Cortex of kidney (tissue), 1 donor: ENCODE measurements at places on chromosomes 6 and 20.

GRCh38 chr6:5778317-5778857 lies 228.3 kb downstream of the NRN1 start:
- no peak for DNase-seq

DNA sequence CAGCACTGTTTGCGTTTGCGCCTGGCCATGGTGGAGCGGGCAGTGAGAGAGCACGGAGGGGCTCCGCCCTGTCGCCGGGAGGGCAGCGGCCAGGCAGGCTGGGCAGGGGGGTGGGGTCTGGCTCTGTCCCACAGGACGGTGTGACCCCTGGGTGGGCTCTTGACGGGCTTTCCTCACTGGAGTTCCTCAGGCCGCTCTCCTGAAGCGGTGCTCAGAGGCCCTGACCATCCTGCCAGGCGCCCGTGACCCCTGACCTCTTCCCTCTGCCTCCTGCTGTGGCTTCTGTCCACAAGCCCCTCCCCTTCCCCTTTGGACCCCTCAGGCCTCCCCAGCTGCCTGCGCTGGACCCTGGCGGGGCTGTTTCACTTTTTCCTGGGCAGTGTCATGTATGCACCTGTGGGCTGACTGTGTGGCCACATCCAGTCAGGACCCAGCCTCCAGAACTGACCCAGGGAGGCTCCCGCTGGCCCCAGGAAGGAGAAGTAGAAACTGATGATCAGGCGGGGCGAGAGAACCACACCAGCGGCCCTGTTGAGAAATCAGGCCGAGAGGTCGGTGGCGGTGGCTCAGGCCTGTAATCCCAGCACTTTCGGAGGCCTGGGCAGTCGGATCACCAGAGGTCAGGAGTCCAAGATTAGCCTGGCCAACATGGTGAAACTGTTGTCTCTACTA lies 1.2 kb downstream of the OGFR start:
- DNase-seq: no peak

- no peak for DNase-seq
These were observed 5.8 kb downstream of the GABBR1 start for GRCh38 chr6:29626948-29627754.

- no peak for DNase-seq
These were observed 23.9 kb downstream of the RPRD1B start for GRCh38 chr20:38057351-38057972.

- DNase-seq: no peak
These were observed 12.5 kb upstream of the TREM1 start for GRCh38 chr6:41298785-41299502.

- no peak for DNase-seq
These were observed 44.3 kb downstream of the KHDC1L start for GRCh38 chr6:73180763-73181619.

- no peak for DNase-seq
These were observed 139.9 kb downstream of the BMP7 start for GRCh38 chr20:57126481-57127092.

DNA sequence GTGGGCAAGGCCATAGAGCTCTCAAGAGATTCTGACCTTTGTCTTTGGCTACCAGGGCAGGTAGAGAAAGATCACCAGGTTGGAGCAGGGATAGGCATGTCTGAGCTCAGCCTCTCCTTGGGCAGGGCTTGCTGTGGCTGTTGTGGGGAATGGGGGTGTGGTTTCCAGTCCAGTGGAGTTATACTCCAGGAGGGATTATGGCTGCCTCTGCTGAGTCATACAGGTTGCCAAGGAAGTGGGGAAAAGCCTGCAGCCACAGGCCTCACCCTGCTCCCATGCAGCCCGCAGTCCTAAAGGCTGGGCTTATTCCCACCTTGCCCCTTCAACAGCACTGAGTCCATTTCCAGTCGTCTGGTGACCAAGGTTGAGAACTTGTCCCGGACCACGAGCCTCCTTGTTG lies 21.9 kb downstream of the MEP1A start:
- DNase-seq: no peak

GRCh38 chr6:169445661-169446581 lies 192.3 kb upstream of the THBS2 start:
- no peak for DNase-seq

DNA sequence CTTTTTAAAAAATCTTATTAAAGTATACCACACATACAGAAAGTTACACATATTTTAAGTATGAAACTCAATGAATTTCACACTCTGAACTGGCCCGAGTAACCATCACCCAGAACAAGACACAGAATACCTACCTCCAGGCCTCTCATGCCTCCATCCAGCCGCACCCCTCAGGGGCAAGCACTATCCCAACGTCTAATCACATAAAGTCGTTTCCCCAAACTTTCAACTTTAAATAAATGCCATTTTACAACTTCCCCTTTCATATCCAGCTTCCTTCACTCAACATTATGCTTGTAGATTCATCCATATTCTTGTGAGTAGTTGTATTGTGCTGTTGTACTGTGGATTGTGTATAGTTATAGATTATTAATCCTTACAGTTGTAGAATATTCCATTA lies 539.1 kb downstream of the CD83 start:
- no peak for DNase-seq

GRCh38 chr6:89021629-89022028 lies 58.2 kb upstream of the RNGTT start:
- DNase-seq: no peak

- DNase-seq: no peak
These were observed 364.3 kb upstream of the MAN1A1 start for GRCh38 chr6:119713903-119714302.

DNA sequence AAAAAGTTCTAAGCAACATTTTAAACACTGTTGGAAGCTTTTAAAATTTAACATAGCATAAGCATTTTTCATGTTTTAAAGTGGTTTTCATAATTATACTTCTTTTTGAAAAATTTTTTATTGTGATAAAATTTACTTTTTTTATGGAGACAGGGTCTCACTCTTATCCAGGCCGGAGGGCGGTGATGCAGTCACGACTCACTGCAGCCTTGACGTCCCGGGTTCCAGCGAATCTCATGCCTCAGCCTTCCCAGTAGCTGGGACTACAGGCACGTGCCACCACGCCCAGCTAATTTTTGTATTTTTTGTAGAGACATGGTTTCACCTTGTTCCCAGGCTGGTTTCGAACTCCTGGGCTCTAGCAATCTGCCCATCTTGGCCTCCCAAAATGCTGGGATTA lies 46.1 kb upstream of the TULP4 start:
- DNase-seq: no peak

GRCh38 chr6:45226081-45226480 lies 102.0 kb upstream of the RUNX2 start:
- DNase-seq: no peak

DNA sequence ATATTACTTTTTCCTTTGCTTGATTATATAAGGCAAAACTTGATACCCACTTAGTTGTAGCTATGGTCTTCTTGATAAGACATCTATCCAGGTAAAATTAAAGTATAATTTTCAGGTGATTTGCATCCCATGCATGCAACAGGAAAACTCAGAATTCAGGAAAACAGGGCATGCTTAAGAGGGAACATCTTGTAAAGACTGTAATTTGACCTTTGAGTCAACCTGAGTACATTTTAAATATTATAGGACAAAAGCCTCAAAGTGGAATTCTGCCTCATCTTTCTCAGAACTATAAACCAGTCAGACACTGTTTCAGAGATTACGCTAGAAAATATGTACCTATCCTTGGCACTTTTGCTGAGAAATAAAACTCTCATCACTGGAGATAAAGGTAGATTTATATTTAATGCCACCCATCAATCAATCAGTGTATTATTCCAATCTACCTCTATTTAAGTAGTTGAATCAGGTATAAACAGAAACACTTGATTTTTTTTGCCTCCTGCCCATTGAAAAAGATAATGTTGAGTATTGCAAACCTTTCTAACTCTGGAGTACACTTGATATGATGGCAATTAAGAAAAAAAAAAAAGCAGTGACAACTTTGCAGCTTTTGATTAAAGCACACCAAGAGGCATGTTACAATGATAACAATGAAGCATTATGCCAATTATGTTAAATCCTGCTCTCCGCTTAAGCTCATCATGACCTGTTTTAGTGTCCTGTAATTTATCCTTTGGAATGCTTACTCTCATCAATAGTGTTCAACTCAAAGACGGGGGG lies 2.8 kb downstream of the CITED2 start:
- DNase-seq: no peak

- DNase-seq: no peak
These were observed 303.2 kb downstream of the PREX1 start for GRCh38 chr20:48524582-48524981.

DNA sequence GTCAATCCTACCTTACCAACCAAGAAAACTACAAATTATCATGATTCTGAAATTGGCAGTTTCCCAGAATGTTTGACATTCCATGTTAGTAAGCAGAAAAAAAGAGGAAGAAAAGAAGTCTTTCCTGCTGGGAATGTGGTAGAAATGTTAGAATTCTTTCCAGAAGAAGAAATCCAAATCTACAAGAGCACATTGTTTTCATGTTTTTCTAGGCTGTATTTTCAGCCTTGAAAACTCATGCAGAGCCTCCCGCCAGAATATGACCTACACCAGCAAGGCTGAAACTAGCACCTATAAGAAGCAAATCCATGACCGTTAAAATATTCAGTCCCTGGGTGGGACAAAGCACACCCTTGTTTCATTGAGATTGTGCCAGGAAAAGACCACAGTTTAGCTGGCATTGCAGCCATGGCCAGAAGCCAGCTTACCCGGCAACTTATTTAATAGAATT lies 259.4 kb downstream of the GJA1 start:
- no peak for DNase-seq

DNA sequence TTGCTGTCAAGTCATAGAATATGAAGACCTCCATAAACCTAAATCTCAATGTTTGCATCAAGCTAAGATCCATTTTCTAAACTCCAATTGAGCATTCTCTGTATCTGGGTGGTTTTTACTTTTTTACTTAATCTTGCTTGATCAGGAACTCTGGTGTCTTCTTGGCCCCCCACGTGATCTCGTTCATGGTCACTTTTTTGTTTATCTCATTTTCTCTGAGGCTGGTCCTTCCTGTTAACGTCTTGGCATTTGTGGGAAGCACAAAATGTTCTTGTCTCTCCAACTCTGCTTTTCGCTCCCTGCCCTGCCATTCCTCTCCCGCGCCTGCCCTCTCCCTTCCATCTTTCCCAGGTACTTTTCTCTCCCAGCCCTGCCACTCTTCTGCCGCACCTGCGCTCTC lies 14.0 kb upstream of the MAPRE1 start:
- no peak for DNase-seq

DNA sequence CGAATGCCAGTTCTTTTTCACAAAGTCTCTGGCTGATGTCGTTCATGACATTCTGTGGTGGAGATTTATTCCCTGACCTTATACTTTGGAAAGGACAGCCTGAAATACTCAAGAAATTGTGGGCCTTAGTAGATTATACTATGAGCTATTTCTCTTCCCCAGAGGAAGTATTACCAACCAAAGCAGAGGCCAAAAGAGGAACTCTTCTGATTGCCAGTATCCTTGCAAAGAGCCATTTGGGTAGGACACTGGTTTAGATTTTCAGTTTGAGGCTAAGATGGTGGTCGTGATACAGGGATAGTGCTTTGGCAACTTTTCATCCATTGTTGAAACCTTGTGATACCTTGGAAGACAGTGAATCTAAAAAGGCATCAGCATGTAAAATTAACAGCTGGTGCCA lies 327.3 kb downstream of the HACE1 start:
- DNase-seq: no peak

DNA sequence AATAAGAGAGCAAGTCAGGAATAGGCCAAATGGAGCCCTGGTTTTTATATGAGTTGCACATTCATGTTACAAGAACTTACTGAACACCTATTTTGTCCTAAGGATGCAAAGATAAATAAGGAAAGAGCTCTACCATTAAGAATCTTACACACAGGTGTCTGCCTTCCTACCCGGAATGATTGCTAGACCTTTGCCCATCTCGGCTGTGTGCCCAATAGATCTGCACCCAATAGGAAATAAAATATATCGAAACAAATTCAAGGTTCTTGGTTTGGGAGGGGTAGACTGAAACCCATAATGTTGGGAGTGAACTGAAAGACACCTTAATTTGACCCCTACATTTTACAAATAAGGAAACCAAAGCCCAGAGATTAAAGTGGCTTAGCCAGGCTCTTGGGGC lies 48.9 kb downstream of the EDN1 start:
- no peak for DNase-seq

DNA sequence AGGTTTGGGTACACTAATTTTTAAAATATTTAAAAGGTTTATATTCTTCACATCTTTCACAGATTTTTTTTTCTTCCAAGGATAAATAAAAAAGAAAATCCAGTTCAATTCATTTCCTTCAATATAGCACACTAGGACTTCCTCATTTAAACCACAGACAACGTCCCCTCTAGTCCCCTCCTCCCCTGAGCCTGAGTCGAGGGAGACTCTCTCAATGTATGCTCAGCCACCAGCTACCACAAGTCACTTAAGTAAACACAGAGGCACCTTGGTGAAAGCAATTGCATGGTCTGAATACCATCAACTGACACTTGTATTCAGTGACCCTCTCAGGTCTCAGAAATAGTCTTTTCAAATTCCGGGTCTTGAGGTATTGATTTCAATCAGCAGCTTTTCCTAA lies 88.6 kb downstream of the SIM1 start:
- no peak for DNase-seq

DNA sequence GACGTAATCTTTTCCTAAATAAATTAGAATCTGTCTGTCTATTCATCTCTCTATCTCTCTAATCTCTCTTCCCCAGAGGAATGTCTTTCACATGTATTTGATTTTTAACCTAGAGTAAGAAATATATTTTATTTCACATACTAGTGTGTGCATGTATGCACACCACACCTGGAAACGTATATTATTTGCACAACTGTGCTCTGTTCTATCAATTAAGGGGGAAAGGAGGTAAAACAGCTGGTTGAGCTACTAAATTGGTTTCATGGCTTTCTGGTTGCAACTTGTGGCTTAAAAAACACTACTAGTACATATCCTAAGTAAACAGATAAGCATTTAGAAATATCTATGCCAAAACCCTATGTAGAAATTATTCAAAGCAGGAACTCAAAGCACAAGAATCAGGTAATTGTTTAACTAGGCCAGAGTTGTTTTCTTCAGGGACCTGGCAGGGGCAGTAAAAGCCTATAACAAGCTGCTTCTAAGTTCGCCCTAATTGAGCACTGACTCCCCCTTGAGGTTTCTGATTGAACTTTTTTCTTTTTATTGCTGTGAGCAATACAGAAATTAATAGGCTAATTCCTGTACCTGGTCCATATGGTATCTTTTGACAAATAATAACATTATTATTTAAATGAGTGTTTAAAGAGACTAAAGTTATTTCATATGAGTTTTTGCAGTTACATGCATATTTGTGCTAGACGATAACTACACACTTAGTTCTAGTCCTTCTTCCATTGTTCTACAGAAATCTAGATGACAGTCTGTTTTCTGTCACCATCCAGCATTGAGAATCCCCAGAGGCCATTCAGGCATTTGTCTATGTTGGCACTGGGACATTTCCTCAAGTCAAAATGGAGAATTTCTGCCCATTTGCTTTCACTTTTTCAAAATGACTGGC lies 88.6 kb downstream of the MCHR2 start:
- DNase-seq: no peak

GRCh38 chr6:16653226-16653625 lies 108.0 kb downstream of the ATXN1 start:
- DNase-seq: no peak

DNA sequence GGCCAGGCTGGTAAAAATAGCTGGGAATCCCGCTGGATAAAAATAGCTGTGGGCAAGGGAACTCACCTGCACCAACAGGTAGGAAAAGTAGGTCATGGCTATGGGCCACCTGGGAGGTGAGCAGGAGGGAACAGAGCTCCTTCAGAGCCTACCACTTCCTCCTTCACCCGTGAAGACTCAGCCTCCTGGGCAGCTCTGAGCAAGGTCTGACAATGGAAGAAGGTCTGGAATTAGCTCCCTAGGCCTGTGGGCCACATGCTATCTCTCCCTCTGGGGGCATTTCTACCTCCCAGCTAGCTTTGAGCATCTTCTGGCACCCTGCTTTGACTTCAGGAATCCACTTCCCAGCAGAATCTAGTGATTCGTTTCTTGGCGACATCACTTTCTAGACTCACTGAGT lies 153.9 kb downstream of the MRPL14 start:
- no peak for DNase-seq
